Posterior vena cava (tissue), 2 donors: ENCODE measurements at places on chromosomes 4 and X. TPM values are rescaled to one million over a fixed set of nuclear protein-coding genes. Genes with fewer than 3 reads are reported as not detected.

- no peak for DNase-seq
These were observed 54.8 kb upstream of the ZMAT1 start for GRCh38 chrX:101986586-101986985.

DNA sequence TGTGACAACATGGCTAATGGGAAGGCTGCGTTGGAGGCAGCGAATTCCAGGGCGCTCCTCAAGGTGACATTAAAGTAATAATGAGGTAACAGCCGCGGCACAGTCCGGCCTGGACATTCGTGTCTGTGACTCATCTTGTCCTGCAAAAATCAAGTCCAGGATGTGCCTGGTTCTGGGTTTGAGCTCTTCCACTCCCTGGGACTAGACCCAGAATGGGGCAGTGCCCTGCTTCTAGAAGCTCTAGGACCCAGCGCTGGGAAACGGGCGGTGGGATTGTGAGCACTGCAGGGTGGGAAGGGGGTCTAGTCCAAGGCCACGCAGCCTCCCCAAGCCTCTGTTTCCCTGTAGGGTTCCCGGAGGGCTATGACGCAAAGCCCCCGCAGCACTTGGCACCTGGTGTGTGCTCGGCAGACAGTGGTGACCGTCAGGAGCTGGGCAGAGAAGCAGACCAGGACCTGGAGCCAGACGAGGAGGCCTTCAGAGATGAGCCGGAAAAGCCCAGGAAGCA, 34.9 kb downstream of the HMX1 start:
- DNase-seq, result peak; percentile 71

- DNase-seq, result no peak
These were observed 71.6 kb downstream of the AMOT start for GRCh38 chrX:112769034-112769433.

DNA sequence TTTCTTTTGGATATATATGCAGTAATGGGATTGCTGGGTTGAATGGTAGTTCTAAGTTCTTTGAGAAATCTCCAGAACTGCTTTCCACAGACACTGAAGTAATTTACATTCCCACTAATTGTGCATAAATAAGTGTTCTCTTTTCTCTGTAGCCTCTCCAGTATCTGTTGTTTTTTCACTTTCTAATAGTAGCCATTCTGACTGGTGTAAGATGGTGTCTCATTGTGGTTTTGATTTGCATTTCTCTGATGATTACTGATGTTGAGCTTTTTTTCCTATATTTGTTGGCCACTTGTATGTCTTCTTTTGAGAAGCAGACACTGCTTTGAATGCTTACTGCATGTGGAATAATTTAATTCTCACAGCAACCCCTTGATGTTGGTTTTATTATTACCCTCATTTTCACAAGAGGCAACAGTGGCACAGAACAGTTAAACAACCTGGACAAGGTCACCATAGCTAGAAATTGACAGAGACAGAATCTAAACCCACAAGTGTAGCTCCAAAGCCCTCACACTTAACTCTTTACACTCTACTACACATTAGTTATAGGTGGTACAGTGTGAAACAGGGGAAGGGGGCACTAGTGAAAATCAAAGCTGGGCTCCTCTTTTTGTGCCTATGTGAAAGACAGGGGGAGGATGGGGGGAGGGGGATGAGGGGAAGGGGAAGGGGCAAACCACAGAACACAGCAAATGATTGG, 96.1 kb downstream of the REELD1 start:
- DNase-seq, result no peak

DNA sequence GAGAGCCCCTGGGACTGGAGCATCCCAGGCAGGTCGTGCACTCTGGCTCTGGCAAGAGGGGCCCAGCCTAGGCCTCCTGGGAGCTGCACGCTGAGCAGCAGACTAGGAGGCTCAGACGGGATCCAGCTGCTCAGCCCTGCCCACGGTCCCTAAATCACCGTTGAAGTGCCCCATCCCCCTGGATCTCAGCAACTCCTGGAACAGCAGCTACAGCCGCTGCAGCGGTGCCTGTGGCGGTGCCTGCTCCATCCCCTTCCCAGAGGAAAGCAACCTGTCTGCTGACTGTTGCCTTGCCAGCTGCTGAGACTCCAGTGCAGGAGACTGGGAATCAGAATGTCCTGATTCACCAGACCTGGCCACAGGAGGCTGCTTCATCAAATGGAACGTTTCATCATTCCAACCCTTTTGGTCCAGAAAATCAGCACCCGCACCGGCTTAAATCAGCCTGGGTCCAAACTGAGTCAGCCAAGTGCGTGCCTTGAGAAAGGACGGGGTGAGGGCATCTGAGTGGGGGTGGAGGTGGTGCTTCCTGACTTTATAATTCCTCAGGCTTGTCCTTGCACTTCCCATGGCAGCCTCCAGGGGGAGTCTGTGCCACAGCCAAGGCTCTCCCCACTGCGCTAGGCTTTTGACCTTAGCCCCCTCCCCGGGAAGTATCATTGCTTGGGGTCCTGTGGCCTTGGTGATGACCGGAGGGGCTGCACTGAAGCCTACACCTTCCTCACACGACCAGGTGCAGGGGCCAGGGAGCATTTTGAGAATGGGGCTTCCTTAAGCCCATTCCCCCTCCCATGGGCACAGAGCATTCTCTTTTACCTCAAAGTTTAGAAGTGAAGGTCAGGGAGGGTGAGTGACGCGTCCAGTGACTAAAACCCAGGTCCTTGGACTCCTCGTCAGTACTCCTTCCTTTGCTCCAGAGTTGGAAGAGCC, 6.5 kb downstream of the ZNF185 start:
- no peak for DNase-seq

DNA sequence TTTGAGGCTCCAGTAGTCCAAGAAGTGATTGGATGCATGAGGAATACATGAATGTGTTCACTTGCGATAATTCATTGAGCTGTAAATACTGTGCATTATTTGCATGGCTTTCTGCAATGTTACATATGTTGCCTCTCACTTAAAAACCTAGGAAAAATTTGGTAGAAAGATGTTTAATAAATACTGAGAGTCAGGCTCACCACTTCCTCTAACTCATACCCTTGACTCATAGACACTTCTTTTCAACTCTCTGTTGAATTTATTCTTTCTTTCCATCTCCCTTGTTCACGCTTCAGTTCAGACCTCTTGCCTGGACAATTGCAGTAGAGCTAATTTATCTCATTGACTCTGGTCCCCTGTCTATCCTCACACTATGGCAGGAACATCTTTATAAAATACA, 35.8 kb upstream of the LEF1 start:
- no peak for DNase-seq

DNA sequence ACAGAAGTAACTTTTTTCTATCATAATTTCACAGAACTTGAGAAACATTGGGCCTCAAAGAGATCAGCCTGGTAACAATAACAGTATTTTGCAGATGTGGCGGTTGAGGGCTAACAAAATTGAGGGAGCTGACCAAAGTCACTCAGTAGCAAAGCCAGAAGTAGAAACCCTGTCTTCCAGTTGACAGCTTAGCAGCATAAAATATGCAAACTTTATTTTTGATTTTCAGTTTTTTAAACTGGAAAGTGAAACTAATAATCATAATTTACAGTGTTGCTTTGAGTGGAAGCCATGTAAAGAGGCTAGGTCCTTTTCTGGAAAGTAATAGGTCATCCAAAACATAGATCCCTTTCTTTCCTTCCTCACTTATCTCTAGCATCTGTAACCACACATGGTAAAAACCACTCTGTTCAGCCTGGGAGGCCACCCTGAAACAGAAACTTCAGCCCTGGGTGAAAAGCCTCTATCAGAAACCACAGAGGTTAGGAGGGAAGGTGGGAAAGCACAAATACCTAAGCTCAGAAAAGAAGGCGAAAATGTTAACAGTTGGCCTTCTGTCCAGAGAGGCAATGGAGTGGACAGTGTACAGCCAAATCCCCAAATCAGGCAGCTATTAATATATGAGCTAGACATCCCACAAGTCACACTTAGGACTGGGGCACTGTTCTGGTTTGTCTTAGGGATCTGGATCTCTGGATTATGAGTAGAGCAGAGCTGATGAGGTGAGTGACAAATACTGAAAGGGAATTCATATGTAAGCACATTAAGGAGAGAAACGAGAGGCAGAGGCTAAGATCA, 61.1 kb upstream of the ARSJ start:
- no peak for DNase-seq

SMIM31 gene
- total RNA-seq, result not detected

CFP gene
- 10.0 TPM for total RNA-seq

CYBB gene
- total RNA-seq, result 67.5 TPM

RTL3 gene
- 6.5 TPM for total RNA-seq
